ENCODE measurements at places on chromosomes 6 and 20.

DNA sequence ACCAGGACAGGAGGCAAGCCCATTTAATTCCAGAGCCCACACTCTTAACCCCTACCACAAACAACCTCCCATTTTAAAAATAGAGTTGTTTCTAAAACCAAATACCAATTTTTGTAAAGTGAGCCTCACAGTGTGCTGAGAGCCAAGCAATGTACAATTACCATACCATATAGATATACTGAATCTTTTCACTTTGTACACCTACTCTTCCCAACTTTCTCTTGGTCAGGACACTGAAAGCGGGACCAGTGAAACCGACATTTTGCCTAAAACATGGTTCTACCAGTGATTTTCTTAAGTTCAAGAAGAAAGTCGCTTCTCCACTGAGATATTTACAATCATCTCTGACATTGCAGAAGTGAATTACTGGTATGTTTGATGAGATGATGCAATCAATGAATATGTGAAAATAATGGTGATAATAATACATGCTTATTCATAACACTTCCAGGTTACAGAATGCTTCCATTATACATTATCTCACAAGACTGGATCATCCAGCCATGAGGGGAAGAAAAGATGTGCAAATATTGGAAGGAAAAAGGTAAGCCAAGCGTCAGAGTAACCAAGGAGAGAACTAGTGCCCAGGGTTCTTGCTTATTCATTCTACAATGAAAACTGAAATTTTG, 74.1 kb downstream of the HIVEP2 start:
- no peak for DNase-seq

DNA sequence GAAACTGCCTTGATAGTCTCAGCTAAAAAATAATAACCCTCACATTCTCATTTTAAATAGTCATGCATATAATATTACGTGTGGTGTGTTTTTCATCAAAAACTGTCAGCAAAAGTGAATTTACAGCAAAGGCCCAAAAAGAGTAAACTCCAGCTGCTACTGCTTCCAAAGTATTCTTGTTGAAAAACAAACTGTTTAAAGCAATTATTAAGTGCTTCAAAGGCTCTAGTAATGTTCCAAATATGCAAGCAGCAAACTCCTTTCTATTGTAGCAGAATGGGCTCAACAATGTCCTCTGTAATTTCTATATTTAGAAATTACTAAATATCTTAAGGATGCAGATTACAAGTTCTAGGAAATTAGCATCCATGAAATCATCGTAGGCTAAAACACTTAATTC, 280.0 kb upstream of the TBX18 start:
- DNase-seq = peak; percentile 64

DNA sequence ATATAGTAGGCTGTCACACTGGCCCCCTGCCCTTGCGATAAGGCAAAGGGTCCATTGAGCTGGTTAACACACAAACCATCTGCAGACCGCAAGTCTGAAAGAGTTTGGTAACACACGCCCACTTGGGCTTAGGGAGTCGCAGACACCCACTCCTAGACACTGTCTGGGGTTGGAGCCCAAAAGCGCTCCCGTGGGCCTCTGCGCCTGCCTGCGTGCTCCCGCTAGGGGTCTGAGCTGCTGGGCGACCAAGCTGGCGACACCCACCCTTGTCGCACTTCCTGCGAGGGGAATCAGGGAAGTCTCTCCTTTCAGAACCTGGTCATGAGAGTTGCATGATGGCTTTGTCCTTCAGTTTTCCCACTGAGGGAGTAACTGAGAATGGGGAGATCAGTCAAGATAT, 653.0 kb downstream of the HTR1B start:
- DNase-seq = no peak

- DNase-seq = peak; percentile 72
These were observed 164.9 kb upstream of the HEY2 start for GRCh38 chr6:125584468-125584939.

DNA sequence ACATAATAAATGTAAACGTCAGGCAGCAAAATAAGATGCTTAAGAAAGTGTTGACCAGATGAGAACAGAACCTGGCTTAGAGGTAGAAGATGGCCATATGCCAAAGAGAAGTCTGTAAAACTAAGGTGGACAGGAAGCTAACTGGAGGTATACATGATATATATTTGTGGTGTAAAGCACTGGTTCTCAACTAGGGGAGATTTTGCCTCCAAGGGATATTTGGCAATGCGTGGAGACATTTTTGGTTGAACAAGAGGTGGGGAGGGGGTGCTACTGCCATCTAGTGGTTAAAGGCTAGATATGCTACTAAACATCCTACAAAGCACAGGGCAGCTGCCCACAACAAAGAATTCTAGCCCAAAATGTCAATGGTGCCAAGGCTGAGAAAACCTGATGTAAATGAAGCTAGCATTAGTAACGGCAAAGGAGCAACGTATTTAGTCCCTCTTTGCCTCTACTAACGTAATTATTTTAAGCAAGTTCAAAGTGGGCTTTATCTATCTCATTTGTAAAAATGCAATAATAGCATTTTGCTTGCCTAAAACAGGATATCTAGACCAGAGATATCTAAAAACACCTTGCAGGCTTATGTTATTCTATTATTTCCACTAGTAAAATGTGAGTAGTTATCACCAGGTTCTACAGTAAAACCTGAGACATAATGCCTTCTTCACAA, 182.6 kb downstream of the RNGTT start:
- DNase-seq = peak; percentile 58

DNA sequence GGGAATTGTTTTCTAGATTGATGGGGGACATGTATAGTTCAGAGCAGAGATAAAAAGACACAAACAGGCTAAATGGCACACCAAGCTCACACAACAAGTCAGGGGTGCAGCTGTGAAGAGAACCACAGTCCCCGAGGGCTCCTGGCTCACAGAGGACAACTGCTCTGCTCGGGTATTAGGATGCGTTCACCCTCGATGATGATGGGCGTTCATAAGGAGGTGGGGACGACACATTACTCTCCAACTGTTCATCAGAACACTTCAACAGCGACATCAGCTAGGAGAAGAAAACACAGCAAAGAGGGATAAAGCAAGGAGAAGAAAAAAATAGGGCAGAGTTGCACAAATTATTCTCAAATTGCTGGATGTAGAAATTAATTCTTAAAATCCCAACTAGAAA, 174.8 kb upstream of the RREB1 start:
- no peak for DNase-seq

DNA sequence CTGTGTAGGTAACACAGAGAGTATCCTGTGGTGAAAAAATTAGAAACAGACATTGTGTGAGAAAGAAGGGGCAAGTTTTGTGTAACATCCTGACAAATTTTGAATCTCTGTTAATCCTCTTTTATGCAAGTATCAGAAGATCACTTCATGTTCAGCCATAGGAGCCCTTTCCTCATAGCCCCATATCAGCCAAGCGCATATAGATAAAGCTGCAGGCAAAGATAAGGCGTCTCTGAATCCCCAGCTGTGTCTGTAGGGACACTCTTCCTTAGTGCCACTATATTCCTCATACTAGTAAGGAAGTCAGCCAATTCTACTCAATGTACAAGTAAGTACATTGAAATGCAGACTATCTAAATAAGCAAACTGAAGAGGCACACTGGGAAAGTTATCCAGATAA, 22.3 kb downstream of the HTR1E start:
- no peak for DNase-seq

DNA sequence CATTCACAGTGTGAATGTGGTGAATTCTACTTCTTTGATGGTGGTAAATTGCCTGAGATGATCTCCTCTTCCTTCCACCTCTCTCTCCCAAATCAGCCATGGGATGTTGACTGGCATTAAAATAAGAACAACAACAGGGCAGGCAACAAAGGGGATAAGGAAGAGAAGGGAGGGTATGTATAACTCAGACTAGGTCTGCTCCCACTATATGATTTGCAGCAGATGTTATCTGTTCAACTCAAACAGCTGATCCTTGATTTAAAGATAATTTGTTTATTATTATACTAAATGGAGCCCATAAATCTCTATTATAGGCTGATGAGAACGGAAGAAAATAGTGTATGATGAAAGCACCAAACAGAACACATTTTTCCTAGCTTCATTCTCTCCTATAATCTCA, 262.0 kb downstream of the BTBD3 start:
- no peak for DNase-seq

DNA sequence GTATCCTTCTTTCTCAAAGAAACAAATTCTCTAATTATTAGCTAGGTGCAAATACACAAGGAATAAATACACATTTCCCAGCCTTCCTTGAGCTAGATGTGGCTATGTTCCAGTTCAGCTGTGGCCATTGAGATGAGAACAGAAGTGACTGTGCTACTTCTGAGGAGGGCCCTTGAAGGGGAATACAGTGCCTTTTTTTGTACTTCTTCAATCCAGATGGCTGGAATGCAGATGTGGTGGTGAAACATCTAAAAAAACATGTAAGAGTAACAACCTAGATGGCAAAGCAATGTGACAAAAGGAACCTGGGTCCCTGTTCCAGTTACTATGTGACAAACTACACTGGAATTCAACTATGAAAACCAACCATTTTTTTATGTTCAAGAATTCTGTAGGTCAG, 115.4 kb upstream of the DST start:
- no peak for DNase-seq

DNA sequence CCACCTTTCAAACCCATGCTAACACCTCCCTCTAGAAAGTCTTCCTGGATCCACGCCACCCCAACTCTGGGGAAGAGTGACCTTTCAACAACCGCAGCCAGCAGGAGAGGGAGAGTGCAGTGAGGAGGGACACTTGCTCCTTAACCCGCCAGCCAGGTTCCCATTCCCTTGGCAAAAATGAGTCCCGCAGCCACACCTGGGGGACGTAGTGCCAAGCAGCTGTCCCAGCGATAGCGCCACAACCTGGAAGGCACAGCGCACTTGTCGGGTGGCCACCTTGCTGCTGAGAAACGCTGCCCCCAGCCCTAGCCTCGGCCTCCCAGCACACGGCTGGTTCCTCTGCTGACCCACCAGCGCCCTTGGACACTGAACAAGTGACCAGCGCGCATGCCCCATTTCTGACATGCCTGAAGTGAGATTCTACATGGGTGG, 119.3 kb downstream of the JPH2 start:
- no peak for DNase-seq

- no peak for DNase-seq
These were observed 35.0 kb upstream of the NELFCD start for GRCh38 chr20:58945965-58946631.

GRCh38 chr6:101400326-101401135, 7.0 kb downstream of the GRIK2 start:
- DNase-seq = no peak

- no peak for DNase-seq
These were observed 41.0 kb upstream of the NFATC2 start for GRCh38 chr20:51583499-51583898.

DNA sequence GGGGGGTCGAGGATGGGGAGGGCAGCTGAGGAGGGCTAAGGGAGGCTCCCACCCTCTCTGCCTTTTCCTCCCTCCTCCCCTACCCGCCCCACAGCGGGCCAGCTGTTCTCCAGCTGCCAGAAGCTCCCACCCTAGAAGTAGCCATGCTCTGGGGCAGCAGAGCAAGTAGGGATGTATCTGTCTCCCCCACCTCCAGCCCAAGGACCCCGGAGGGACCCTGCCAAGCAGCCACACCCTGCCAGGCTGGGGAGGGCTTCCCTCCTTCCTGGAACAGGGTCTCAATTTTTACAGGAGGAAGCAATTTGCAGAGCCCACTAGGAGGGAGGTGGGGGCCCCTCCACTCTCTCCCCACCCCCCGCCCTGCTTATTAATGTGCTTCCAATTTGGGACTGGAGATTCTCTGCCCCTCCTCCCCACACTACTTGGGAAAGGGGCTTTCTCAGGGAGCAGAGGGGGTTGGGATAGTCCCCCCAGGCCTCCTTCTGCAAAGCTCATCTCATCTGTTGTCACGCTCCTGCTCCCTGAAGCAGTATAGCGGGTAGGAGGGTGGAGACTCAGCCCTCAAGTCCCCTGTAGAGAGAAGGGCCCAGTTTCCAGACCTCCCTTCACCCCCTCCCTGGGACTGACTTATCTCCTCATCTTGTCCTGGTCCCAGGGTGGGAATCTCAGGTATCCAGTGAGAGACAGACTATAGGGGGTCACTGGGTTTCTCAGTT, 4.5 kb downstream of the TEAD3 start:
- no peak for DNase-seq

DNA sequence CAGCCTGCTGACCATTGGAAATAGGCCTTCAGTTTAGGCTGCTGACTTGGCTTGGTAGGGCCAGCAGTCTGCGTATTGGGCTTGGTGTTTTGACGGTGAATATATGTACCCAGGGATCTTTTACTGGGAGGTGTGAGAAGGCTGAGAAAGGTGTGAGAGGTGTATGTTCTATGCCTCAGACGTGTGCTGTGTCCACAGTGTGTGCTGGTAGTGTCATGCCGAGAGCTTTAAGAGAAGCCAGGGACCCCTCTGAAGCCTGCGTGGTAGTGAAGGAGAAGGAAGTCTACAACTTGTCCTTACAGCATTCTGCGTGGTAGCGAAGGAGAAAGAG, 2.1 kb downstream of the SS18L1 start:
- no peak for DNase-seq

- peak; percentile 31 for DNase-seq
These were observed 28.4 kb upstream of the MAS1L start for GRCh38 chr6:29516108-29516507.

GRCh38 chr6:148501178-148501590, 158.5 kb downstream of the SASH1 start:
- DNase-seq = peak; percentile 100

- no peak for DNase-seq
These were observed 4.0 kb upstream of the GABRR1 start for GRCh38 chr6:89221129-89221528.

DNA sequence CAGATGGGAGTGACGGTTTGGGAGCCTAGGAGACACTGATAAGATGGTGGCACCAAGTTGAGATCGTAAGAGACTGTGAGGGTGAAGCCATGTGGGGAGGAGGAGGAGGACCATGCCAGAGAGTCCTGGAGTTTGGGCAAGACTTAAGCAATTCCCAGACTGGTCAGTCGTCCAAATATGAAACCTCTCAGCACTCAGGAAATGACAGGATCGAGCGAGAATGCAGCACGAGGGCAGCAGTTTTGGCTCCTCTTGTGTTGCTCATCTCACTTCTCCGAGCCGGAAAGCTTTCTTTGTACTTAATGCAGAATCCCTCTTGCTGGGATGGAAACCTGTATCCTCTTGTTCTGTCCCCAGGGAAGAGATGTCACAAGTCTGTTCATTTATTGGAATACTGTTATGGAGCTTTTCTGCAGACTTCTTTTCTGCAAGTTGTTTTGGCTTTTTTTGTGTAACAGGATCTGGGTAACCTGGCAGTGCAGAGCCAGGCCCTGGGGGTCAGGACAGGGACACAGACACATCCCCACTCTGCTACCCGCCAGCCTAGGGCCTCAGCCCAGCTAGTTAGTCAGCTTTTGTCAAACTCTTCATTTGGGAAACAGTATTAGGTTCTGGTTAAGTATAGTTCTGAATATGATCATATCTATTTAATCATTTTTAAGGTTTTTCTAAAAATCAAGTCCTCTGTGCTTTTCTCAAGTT, 34.3 kb downstream of the FNDC1 start:
- DNase-seq = peak; percentile 92

Data from fibroblast of gingiva (primary cell).